ENCODE measurements at places on chromosomes 5 and 9.

DNA sequence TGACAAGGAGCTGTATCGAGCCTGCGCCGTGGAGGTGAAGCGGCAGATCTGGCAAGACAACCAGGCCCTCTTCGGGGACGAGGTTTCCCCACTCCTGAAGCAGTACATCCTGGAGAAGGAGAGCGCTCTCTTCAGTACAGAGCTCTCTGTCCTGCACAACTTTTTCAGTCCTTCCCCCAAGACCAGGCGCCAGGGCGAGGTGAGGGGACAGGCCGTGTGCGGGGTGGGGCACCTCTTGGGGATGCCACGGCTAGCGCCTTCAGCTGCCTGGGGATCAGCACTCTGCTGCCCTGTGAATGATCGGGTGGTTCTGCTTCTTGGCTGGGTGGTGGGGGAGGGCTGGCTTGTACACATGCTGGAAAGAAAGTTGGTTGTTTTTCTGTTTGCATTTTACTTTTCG lies 1.7 kb downstream of the NELFB start:
- DNase-seq = no peak

GRCh38 chr9:99590840-99591239 lies 230.8 kb upstream of the NR4A3 start:
- no peak for DNase-seq

DNA sequence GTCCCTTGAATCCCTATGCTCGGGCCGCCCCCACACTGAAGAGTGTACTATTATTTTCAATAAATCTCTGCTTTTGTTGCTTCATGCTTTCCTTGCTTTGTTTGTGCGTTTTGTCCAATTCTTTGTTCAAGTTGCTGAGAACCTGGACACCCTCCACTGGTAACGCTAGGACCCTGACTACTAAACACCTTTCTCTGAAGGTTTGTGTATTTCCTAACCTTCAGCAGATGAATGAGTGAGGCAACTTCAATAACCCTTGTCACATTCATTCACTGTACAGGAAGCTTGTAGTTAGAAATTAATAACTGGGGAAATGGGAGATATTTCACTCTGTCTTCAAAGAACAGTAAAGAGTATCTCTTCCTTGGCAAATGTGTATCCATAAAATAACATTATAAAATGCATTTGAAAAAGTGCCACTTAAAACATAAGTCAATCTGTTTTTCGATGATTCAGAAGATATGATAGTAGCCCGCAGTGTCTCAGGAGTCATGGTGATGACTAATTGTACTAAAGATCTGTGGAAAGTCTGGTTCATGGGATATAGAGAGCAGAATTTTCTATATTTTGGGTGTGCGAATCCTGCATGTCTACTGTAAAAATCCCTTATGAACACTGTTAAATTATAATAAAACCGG lies 43.2 kb upstream of the ANKH start:
- no peak for DNase-seq

- no peak for DNase-seq
These were observed 348.3 kb downstream of the ISL1 start for GRCh38 chr5:51731421-51732029.

- DNase-seq = no peak
These were observed 6.2 kb upstream of the TCERG1 start for GRCh38 chr5:146440870-146441495.

DNA sequence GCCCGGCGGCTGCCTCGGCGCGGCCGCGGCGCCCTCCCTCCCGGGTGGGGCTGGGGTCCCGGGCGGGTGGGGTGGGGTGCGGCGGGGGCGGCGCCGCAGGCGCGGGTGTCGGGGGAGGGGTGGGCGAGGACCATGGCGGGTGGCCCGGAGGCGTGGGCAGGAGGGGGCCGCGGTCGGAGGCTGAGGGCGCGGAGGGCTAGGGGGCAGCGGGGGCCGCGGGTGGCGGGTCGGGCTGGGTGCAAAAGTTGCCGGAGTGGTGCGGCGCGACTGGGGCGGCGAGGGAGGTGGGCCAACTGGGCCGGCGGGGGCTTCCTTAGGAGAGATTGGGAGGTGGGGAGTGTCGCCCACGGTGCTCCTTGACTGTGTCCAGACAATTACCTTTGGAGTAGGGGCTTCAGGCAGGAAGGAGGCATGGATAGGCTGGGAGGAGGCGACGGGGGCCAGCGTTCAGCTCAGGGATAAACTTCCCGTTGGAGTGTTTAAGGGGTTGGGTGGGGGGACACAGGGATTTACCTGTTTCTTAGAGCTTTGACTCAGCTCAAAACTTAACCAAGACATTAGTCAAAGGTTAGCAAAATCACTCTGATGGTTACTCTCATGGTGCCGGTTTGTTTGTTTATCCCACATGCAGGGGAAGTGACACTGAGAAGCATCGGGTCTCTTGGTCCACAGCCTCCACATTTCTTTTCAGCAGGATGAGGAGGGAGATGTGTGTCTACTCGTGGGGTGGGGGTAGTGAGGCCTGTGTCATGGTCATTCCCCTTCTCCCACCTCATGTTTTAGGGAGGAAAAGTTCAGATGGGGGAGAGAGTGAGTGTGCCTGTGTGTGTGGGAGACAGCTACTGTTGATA lies 859 bp downstream of the CSNK1G3 start:
- DNase-seq = peak; percentile 9

DNA sequence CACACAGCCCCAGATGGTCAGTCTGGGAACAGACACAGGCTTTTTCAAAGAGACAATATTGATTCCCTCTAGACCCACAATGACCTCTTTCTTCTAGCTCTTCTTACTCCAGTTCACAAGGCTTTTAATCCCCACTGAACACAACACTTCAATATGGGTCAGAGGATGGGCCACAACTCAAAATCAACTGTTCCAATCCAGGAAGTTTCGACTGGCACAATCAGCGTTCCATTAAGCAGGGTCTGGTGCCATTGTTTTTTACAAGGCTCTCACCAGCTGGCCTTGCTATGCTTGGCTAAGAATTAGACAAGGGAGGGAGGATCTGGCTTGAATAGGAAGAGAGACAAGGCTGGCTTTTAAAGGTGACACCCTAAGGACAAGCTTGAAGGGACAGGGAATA lies 199.4 kb upstream of the SLC24A2 start:
- DNase-seq = no peak

DNA sequence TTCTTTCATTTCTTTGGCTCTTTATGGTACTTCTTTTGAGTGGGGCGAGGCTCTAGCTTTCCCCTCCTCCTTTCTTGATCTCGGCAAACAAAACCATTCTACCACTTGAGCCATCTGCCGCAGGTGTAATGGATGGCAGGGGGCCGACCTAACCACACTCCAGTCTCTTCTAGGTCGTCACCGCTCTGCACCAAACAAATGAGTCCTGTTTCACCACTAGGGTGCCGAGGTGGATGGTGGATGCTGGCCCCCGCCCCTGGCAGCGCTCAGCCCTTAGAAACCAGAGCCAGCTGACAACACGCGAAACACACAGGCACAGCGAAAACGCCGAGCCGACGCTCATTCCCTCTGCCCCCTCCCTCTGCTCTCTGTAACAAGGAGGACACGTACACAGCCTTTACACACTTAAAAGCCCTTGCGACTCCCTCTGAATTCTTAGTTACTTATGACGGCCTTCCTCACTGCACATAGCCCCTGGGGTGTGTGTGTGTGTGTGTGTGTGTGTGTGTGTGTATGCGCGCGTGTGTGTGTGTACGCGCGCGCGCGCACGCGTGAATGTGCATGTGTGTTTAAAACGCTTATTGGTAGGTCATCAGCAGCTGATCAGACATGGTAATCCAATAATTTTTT lies 199.4 kb downstream of the MEF2C start:
- no peak for DNase-seq

GRCh38 chr9:78904686-78905085 lies 607.8 kb downstream of the PSAT1 start:
- no peak for DNase-seq

- DNase-seq = no peak
These were observed 160.7 kb upstream of the TRPC7 start for GRCh38 chr5:136526021-136526420.

DNA sequence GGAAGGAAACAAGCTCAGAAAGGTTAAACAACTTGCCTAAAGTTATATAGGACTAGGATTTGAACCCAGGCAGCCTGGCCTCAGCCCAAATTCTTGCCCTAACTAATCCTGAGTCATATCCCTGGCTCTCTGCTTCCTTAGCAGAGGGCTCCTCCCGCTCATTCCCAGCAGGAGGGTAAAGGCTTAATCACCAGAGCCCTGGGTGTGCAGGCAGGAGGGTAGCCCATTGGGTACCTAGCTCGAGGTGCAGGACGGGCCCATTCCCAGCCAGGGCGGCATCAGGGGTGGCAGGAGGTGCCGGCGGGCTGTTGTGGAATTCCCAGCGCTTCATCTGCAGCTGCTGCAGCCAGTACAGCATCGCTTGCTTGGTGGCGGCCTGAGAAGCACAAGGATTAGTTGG lies 3.9 kb downstream of the TBC1D2 start:
- DNase-seq = no peak

DNA sequence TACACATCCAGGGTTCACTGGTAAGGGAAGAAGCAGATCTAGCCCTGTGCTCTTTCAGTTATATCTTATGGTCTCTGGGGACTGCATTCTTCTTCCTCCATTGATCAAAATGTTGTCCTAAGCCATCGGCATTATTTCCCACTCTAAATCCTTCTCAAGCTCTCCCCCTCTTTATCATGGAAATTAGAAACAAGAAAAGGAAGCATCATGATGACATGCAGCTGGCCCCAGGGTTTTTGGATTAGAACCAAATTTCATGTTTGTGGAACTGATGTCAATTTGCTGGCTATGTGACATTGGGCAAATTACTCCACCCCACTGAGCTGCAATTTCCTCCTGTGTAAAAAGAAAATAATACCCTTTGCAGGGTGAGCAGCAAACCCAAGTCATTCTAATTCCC lies 39.5 kb downstream of the MFAP3 start:
- no peak for DNase-seq

GRCh38 chr5:93034621-93035590 lies 546.1 kb downstream of the NR2F1-AS1 start:
- DNase-seq = no peak

GRCh38 chr5:86570427-86571083 lies 47.2 kb upstream of the COX7C start:
- no peak for DNase-seq

GRCh38 chr9:69090140-69090750 lies 54.7 kb downstream of the FXN start:
- no peak for DNase-seq

DNA sequence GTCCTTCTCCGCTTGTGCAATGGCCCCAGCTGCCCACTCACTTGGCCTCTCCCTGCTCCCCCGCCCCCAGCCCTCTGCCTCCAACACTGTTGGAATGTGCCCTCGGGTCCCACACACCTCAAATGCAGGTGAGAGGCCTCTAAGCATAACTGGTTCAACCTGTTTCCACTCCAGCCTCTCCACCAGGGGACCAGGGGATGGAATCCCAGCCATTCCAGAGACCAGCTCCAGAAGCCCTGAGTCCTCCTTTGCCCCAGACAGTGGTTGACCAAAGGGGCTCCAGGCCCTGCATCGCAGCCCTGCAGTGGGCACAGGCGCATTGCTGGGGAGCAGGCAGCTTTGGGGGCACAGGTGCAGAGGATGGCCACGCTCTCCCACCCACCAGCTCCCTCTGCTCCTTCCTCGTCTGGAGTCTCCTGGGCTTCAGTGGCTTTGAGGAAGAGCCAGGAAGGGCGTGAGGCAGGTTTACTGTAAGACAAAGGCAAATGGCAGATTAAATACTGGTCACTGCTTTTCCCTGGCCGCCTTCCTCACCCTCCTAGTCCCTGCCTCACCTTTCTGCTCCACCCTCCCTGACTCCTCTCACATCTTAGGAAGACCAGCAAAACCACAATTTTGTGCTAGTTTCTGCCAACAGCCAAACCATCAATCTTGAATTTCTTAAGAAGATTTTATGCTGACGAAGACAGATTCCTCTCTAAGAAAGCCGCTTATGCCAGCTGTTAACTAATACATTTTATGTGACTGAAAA lies 29.1 kb upstream of the IRX2 start:
- DNase-seq = no peak

GRCh38 chr5:107285772-107286171 lies 385.0 kb downstream of the EFNA5 start:
- DNase-seq = no peak

- no peak for DNase-seq
These were observed 532.9 kb downstream of the ANXA1 start for GRCh38 chr9:73684601-73685000.

- peak; percentile 7 for DNase-seq
These were observed 63.5 kb downstream of the ZNF474 start for GRCh38 chr5:122192497-122193496.

DNA sequence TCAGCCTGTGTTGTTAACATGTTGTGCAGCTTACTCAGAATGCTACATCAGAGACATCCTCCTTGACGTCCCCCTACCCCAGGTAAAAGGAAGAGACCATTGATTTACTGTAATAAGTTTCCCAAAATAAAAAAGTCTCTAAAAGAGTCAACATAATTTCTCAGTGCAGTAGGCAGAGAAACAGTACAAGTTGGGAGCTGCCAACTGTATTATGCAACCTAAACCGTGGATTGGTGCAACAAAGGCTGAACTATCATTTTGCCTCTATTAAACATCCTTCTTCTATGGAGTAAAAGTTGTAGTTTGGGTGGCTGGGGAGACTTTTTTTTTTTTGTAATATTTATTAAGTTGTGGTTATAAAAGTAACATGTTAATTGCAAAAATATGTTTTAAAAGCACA lies 208.0 kb downstream of the NR3C1 start:
- DNase-seq = no peak

- DNase-seq = no peak
These were observed 383.9 kb downstream of the CTNND2 start for GRCh38 chr5:11520241-11520930.

DNA sequence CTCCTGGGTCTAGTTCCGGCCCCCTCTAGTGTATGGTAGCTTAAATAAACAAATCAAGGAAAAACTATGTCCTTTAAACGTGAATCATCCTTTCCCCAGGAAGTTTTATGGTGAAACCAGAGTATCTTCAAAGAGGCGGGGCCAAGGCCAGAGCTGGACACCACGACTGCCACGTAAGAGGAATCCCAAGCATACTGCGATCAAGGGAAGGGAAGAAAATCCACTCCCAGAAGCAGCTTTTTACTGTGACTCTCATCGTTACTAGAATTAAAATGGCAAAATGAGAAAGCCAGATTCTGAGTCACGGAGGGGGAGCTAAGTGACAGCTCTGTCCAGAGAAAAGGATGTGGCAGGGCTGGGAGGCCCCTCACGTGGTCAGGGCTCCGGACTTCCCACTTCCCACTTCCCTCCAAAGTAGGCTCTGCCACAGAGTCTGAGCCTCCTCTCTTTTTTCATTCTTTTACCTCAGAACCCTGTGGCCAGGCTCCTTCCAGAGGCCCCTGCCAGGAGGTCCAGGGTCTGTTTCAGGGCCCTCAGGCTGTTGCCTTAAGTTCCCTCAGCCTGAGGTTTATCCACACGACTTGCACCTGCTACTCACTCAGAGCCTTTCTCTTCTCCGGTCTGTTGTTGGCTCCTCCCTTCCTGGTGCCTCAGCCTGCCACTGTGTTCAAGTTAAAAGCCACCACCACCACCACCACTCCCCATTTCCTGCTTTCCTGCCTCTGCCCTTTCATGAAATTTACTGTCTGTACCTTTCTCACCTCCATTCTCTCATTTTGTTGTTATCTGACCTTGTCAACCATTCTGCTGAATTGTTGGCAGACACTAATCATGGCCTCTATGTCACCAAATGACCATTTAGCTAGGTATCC lies 1.4 kb upstream of the GLRX start:
- no peak for DNase-seq
